WTC11 (cell line): ENCODE measurements at places on chromosomes 2 and 18. TPM values are rescaled to one million over a fixed set of nuclear protein-coding genes. Genes with fewer than 3 reads are reported as not detected.

MAIP1 gene
- total RNA-seq = 25.0 to 29.3 TPM (median 27.0 TPM) in 3 replicates

DNA sequence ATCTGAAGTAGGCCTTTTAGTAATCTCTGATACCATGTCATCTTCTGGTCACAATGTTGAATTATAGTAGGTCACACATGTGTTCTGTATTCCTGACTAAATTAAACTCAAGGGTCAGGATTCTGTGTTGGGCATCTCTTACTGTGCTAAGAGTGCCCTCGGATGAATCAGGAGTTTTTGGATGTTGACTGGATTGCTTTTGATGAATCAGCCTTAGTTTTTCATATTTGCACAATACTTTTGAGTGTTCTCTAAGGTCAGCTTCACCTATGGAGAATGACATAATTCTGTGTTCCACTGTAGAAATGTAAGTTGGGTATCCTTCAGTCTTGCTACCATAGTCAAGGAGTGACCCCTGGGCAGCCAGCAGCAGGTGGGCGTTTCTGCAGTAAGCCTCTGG lies 190.1 kb downstream of the PTPRM start:
- H3K4me3 ChIP-seq = no peak overlapping the region
- H3K4me1 ChIP-seq = peaks cover 20% of the 10 kb centered on the region
- no peak for DNase-seq
- no peaks in the 10 kb centered on the region for H3K27me3 ChIP-seq
- no peak overlapping the region for H3K27ac ChIP-seq
- no peaks in the 10 kb centered on the region for H3K36me3 ChIP-seq

DSG3 gene
- total RNA-seq = 0.04 TPM in 1 of 3 replicates, not detected in the others

GRCh38 chr2:118889995-118890394 lies 42.5 kb upstream of the EN1 start:
- peaks cover 4% of the 10 kb centered on the region; the same call in 1 of the 2 replicates for H3K27me3 ChIP-seq
- H3K4me3 ChIP-seq = no peak overlapping the region
- DNase-seq = no peak

DNA sequence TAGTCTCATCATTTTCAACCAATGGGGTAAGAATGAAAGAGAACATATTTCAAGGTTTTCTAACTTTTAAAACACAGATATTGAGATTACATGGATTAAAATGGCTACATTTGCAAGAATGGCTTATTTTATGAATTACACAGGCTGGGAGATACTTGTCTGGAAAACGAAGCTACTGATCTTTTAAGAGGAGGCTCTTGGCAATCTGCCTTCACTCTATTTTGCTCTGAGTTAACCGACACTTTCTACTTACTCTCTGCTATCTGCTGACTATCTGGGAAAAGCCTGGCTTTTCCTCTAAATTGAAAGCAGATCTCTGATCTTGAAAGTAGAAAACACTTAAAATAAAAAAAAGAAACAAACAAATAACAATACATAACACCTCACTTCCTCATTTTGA lies 325.4 kb upstream of the LINC00305 start:
- no peak overlapping the region for H3K4me3 ChIP-seq
- no peak for DNase-seq
- H3K36me3 ChIP-seq = no peaks in the 10 kb centered on the region
- H3K27me3 ChIP-seq = no peaks in the 10 kb centered on the region
- no peak overlapping the region for H3K27ac ChIP-seq

ANKRD29 gene
- 3.3 to 4.9 TPM (median 3.7 TPM) in 3 replicates for total RNA-seq

DNA sequence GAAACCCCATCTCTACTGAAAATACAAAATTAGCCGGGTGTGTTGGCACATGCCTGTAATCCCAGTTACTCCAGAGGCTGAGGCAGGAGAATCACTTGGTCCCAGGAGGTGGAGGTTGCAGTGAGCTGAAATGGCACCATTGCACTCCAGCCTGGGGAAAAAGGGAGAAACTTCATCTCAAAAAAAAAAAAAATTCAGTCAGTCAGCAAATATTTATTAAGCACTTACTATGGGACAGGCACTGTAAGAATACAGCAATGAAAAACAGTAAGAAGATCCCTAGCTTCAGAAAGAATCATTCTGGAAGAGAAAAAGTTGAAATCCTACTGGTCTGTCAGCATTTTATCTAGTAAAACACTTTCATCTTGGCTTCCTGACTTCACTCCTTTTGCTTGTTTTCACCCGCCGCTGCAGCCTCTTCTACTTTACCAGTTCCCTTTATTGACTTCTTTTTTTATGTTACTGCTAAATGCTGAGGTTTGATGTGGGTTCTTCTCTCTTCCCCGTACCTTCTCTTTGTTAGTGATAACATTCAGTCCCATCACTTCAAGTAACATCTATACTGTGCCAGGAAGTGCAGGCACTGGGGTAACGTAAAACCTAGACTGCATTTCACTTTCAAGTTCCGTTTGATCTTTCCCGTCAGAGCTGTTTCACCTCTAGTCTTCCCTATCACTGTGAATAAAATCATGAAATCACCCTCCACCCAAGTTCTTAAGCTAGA lies 10.8 kb upstream of the TAF4B start:
- no peaks in the 10 kb centered on the region for H3K36me3 ChIP-seq
- H3K4me1 ChIP-seq = peaks cover 4% of the 10 kb centered on the region; the same call in 1 of the 2 replicates

CRYGC gene
- total RNA-seq = not detected in 3 replicates

DNA sequence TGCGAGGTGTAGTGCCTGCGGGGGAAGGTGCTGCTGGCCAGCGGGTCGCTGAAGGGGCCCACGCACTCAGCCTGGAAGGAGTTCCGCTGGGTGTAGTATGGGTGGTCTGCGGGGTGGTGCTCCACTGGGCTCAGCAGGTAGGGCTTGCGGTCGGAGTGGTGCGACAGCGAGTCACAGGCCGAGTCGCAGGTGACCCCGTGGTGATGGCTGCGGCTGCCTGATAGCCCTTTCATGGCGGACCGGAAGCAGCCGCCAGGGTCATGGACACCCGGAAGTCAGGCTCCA lies 429.8 kb downstream of the TGIF1 start:
- peaks cover 5% of the 10 kb centered on the region; the same call in 1 of the 2 replicates for H3K4me1 ChIP-seq
- DNase-seq = no peak
- H3K4me3 ChIP-seq = no peak overlapping the region
- H3K36me3 ChIP-seq = peaks cover 15% of the 10 kb centered on the region

DNA sequence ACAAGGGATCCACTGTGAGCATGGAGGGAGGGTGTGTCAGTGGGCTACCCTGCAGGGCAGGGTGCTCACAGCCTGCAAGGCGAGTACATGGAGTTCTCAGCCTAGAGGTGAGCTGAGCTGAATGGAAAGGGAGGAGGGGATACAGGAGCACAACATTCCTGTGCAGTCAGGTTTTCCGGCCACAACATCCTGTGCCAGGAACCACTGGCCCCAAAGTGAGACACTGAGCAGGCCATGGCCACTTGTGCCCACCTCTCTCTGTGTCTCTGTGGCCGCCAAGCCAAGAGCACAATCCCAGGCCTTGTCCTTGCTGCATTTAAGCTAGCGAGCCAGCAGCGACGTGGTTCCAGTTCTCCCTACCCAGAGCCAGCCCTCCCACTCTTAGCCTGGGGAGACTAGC lies 6.1 kb downstream of the DOK1 start:
- no peak overlapping the region for H3K4me3 ChIP-seq
- peaks cover 60% of the 10 kb centered on the region for H3K27me3 ChIP-seq
- peaks cover 13% of the 10 kb centered on the region for H3K4me1 ChIP-seq
- DNase-seq = no peak
- H3K36me3 ChIP-seq = no peaks in the 10 kb centered on the region

HOXD10 gene
- total RNA-seq = not detected in 3 replicates
